Stimulated activated CD8-positive, alpha-beta memory T cell treated with anti-CD3 and anti-CD28 coated beads, Interleukin-15, amount 100 ng/mL, for 48 hours (primary cell): ENCODE measurements at places on chromosomes 7 and 10.

DNA sequence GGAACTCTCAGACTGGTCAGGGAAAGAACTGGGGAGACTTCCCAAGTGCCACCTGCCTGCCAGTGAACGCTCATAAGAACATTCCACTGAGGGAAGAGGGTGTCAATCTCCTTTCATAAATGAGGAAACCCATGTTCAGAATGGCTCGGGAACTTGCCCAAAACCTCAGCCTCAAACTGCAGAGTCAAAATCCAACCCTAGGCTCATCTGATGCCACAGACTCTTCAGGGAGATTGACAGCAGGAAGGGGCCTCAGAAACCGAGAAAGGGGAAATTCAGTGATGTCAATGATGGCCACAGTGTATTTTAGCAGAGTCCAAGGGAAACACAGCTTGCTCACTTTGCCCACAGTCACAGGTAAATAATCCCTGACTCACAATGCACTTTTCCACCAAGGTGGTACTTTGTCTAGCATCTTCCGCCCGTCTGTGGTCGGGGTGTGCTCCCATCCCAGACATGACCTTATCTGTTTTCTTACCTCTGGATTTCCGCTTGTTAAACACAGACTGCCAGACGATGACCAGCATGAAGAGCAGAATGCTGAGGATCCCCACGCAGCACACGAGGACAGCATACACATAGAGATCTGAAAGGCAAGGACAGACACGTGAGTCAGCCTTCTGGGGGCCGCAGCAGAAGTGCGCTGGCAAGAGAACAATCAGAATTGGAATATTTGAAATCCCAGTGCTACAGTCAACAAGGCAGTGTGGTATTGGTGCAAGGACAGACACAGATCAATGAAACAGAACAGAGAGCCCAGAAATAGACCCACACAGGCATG lies 38.4 kb downstream of the VSTM4 start:
- peak; percentile 25 for DNase-seq

DNA sequence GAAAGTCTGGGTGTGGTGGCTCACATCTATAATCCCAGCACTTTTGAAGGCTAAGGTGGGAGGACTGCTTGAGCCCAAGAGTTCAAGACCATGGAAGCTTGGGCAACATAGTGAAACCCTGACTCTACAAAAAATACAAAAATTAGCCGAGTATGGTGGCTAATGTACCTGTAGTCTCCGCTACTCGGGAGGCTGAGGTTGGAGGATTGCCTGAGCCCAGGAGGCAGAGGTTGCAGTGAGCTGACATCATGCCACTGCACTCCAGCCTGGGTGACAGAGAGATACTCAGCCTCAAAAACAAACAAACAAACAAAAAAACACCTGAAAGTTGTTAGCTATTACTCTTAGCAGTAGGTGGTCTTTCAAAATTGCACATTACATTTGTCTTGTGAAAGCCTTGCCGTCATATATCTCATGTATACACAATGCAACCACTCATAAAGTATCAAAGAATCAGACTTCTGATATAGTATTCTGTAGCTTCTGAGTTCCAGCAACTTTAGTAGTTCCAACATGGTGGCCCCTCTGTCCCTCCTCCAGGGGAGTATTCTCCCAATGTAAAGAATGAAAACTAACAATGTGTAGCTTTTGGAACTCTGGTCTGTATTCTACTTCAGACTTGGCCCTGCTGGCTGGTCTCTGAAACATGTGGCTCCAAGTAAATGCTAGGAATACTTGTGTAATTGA lies 101.5 kb downstream of the ZNF92 start:
- DNase-seq = no peak

- no peak for DNase-seq
These were observed 156.8 kb downstream of the FAM107B start for GRCh38 chr10:14617852-14618251.

DNA sequence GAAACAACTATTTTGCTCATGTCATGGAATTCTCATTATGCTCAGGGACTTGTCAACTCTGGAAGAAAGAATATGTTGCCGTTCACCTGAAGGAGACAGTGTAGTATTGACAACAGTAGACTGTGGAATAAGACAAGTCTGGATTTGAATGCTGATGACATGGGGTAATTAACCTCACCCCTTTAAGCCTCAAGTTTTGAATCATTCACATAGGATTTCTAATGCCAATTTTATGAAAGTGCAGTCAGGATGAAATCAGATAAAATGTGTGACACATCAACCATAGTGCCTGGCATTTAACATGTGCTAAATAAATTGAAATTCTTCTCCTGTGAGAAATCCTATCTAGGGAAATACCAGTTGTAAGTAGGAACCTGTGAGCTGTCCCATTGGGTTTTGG lies 305.8 kb downstream of the KIF20B start:
- DNase-seq = no peak

DNA sequence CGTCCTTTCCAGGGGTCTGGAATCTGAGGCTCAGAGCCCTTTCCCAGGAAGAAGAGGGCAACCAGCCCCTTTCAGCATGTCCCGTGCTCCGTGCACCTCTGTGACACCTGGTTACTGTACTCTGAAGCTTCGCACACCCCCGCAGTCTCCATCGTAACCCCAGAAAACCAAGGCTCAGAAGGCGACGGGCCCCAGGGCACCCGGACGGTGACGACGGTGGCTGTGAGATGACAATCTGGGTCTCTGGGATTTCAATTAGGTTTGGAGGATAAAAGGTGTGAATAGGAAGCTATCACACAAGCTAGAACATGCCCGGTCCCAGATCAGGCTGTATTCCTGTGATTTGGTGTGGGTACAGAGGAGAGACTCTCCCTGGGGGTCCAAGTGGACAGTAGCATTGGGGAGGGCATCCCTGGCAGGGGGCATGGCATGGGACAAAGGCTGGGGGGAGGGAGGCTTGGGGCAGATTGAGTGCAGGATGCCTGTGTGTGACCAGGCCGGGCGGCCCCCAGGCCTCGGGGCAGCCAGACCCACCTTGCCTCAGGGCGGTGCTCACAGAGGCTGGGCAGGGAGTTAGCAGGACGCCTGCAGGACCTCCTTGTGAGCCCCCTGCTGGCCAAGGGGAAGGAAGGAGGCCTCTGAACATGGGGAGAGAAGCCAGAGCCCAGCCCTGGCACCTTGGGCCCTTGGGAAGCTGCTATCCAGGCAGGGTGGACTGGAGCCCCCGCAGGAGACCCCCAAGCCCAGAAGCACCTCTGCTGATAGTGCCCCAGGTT lies 23.4 kb upstream of the PSMG3 start:
- no peak for DNase-seq

GRCh38 chr10:92387289-92387940 lies 96.4 kb downstream of the MARCHF5 start:
- no peak for DNase-seq

GRCh38 chr7:131106681-131107336 lies 220.9 kb upstream of the MKLN1 start:
- DNase-seq = no peak

DNA sequence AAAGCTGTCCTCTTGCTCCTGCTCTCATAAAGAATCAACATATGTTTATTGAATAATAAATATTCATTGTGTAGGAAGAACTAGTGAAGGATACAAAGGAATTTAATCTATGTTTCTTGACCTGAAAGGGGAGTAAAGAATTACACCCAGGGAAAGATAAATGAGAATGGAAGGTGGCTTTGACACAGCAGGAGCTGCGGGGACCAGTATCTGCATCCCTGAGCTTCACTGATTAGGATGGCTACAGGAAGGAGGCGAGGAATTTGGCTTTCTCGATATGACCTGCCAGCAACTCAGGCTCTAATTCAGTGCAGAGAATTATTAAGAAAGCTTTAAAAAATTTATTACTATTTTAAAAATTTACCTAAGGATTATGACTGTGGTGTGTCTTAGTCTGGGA lies 194.6 kb downstream of the SEC23IP start:
- no peak for DNase-seq

DNA sequence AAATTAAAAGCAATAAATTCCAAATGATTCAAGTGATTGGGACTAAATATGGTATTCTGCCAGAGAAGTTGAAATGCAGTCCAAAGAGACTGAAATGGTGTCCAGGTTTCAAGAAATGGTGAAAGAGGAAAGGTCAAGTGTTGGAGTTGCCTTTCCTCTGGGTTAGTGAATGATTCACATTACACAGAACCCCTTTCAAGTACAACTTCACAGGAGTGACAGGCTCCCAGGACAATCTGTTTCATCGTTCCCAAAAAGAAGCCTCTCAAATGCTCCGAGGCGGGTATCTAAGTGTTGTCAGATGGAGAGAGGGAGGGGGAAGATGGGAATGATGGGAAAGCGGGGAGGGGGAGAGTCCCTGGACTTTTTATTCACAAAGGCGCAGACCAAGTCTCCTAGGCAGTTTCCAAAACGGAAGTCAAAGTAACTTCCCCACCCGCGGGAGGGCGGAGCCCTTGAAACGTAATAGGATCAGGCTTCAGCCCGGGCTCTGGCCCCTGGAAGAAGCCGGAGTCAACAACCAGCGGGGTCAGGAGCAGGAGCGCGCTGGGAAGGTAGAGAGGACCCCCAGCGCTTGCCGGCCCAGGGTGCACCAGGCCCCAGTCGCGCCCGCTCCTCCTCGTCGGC lies 754 bp downstream of the SLC25A13 start:
- DNase-seq = peak; percentile 33

- DNase-seq = no peak
These were observed 85.4 kb downstream of the NEURL1 start for GRCh38 chr10:103578782-103579382.

DNA sequence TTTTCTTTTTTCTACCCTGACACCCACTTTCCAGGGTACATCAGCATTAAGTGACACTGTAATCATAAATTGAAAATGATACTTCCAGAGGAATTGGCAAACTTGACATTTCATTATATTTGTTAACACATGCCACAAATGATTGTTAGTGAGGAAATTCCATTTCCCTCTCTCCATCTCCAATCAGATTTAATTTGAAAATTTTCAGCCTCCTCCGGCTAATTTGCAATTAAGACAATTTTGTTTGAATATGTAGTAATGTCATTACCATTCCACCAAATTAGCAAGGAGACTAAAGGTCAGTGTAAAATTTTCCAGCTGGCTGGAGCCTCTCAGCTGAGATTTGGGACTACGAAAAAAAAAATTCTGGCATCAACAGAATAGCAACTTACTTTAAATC lies 242.7 kb downstream of the FOXP2 start:
- DNase-seq = no peak

DNA sequence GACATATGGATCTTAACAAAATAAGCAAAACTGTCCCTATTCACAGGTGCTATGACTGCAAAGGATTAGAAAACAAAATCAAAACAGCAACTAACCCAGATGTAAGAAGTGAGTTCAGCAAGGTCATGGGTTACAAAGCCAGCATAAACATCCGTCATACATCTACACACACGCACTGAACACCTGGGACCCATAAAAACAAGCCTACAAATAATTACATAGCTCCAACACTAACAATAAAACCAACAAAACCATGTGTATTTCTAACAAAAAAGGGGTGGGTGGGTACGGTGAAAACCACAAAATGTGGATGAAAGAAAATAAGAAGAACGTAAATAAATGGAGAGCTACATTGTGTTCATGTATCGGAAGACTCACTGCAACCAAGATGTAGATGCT lies 256.8 kb downstream of the ELFN1 start:
- DNase-seq = no peak

- DNase-seq = no peak
These were observed 44.2 kb downstream of the EGFR start for GRCh38 chr7:55063061-55063460.

DNA sequence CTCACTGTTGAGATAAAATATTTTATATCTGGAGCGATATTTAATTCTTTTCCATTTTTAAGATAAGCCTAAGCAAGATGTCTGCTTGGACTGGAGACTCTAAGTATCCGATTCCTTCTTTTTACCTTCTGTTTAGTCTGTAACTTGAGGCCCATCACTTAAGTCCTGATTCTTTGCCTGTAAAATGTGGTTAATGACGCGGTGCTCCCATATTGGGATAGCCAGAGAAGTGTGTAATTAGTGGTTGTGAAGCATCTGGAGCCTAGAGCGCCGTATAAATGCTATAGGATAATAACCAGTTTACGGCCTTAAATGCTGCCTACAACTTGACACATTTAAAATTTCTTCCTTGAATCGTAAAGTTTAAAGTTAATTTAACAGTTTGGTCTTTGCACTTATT lies 132.9 kb downstream of the CHN2 start:
- no peak for DNase-seq

GRCh38 chr7:23184709-23185359 lies 3.0 kb downstream of the NUP42 start:
- no peak for DNase-seq

DNA sequence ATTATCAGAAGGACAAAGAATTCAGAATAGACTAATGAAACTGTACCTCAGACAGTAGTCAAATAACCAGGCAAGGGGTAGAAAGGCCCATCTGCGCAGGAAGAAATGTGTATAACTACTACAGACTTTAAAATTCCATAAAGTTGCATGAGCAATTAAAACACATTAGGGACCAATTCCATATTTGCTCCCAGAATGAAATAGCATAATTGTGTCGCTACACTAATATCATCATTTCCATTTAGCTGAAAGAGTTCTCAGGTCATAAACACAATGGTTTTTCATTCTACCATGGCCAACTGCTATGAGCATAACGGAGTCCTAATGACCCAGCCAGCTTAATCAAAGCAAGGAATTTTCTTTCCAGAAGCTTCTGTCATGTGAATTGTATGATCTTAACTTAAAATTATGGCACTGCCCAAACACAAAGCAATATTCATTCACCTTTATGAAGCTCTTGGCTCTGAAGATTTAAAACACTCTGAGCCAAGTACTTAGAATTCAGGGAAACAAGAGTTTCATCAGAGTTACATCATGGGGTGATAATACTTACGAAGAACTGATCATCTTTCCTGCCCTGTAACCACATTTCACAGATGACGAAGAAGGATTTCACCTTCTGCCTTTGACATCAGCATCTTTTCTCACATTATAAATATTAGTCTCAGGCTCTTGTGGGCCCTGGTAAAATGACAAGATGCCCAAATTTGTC lies 98.1 kb upstream of the DOCK1 start:
- no peak for DNase-seq

- no peak for DNase-seq
These were observed 102.3 kb downstream of the DNAJB6 start for GRCh38 chr7:157439149-157439548.

DNA sequence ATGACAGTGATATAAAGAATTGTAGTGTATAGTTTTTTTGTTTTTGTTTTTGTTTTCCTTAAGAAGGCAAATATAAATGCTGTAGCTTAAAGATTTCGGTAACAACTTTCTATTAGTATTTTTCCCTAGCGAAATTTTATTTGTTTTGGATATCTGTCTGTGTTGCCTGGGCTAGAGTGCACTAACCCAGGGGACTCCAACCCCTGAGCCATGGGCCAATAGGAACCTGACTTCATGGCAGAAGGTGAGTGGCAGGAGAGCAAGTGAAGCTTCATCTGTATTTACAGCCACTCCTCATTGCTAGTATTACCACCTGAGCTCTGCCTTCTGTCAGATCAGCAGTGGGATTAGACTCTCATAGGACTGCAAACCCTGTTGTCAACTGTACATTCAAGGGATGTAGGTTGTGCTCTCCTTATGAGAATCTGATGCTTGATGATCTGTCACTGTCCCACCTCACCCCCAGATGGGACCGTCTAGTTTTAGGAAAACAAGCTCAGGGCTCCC lies 65.4 kb upstream of the CCAR1 start:
- DNase-seq = no peak

DNA sequence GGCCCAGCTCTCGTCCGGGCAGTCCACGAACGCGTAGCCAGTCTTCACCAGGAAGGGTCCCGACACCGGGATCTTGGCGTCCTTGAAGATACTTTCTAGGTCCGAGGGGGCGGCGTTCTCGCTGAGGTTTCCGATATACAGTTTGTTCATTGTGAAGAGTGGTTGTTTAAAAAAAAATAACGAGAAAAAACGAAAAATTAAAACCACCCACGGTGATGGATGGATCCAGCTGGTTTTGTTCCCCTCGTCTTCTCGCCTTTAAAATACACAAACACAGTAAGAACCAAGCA lies 385 bp downstream of the IGF2BP3 start:
- no peak for DNase-seq
